ENCODE measurements at places on chromosomes 3 and 15. TPM values are rescaled to one million over a fixed set of nuclear protein-coding genes. Genes with fewer than 3 reads are reported as not detected.
A peak's percentile ranks its signal among the peaks of the same experiment; 100 is the strongest.

- peak; percentile 39 for DNase-seq
Observed at GRCh38 chr3:122092460-122093165, 37.5 kb downstream of the CD86 start.

- DNase-seq = no peak
Observed at GRCh38 chr15:68204361-68204760, 771 bp downstream of the CALML4 start.

- no peak for DNase-seq
Observed at GRCh38 chr3:193228206-193228605, 12.8 kb upstream of the PLAAT1 start.

The GXYLT2 gene
- total RNA-seq = 4.6 TPM

- no peak for DNase-seq
Observed at GRCh38 chr3:32436816-32437189, 45.1 kb downstream of the CMTM7 start.

The ZNF662 gene
- total RNA-seq = 4.6 TPM

The TMEM207 gene
- not detected for total RNA-seq

GRCh38 chr3:188537606-188538005 lies 383.6 kb downstream of the LPP start:
- no peak for DNase-seq

DNA sequence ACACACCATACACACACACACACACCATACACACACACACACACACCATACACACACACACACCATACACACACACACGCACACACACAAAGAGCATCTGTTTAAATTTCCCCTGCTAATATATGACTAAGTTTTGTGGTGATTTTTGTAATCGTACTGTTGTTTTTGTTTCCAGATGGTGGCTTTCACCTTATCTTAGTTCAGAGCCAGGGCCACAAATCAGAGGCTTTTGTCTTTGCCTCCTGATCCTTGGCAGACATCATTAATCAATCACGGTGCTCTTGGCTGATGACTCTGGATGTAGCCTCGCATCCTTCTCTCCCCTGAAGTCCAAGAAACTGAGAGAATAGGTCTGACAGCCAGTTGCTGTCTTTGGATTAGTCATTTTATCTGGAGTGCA lies 52.1 kb downstream of the EDEM1 start:
- DNase-seq = no peak

- DNase-seq = peak; percentile 13
Observed at GRCh38 chr3:111616417-111617105, 21.4 kb upstream of the ZBED2 start.

DNA sequence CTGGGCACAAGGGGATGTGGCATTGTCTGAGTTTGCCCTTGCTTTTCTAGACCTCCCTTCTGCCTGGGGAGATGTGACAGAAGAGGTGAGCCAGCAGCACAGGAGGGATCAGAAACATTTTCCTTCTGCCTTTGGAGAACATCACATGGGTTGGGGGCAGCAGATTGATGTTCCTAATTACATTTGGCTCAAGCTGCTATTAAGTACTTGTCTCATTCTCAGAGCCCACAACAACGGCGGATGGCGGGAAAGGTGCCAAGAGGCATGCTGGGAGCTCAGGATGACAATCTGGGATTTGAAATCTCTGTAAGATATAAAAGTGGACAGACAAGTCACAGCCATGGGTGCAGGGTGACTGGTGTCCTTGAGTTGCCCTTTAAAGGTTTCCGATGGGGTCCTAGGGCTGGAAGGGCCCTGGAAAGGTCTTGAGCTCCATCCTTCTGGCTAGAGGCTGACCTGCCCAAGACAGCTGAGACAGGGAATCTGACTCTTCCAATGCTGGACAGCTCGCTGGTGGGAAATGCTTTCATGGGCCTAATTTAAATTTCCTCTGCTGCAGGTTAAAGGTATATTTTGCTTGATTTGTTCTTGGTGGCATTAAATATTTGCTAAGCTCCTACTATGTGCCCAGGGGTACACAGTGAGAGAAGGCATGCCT lies 2.4 kb upstream of the CORO2B start:
- DNase-seq = no peak

GRCh38 chr15:71823801-71824200 lies 13.4 kb downstream of the NR2E3 start:
- DNase-seq = no peak

DNA sequence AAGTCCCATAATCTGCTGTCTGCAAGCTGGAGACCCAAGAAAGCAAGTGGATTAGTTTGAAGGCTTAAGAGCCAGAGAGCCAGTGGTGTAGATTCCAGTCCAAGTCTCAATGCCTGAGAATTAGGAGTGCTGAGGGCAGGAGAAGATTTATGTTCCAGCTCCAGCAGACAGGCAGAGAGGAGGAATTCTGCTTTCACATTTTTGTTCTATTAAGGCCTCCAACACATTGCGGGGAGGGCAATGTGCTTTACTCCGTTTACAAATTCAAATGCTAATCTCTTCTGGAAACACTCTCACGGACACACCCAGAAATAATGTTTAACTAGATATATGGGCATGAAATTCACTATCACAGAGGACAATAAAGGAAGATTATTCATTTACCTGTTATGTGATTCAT lies 54.0 kb downstream of the DPH6 start:
- peak; percentile 26 for DNase-seq

DNA sequence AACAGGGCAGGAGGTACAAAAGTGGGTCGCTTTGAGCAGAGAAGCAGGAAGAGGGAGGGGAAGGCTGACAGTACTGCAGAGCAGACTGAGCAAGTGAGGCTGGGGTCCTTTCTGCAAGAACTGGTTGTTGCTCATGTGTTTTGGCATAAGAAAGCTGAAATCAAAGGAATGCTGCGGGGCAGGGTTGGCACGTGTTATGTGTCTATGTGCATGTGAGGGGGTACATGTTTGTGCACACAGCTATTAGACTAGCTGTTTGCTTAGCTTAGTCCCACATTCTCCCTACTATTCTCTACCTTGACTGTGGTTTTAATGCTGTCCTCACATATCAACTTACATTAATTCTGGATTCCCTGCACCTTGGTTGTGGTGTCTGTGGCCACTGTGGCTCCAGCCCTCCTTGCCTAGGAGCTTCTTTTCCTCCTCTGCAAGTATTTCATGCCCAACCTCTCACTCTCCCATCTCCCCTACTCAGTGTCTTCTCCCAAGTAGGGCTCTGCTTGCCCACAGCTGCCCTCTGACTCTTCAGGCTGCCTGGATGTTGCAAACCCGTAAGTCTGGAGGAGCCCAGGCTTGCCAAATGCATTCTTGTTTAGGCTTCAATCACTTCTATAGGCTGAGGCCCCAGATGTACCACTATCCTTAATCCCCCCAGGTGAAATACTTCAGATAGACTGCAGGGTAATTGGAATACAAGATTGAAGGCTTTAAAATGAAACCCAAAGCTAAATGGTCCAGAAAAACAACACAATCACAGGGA lies 4.8 kb downstream of the TAGLN3 start:
- no peak for DNase-seq

DNA sequence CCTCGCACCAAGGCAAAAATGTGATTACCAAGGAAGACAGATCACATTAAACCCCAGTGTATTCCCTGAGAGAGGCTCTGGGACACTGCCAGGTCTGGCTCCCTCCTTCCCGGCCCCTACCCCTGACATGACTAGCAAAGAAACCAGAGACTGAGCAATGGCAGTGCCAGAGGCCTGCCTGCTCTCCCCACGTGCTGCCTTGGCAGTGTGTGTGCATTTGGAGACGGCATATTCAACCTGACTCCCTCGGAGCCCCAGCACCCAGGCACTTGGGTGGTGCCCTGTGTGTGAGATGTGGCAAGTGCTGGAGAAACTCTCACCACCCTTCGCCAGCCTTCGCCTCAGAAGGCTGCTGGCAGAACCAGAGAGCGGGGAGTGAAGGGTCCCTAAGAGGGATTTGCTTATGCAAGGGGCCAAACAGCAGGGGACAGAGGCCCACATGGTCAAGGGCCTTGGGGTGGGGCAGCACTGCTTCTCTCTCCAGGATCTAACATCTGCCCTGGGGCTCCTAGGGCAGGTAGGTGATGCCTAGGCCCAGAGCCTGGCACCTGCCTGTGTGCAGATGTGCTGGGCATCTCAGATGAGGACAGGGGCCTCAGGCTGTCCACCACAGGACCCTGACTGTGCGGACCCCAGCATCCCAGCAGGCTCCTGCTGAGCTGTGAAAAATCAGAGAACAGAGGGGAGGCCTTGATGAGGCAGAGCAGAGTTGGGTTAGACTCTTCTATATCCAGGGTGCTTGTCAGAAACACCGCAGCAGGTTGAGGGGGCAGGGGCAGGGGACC lies 23.6 kb upstream of the PLXNA1 start:
- DNase-seq = no peak

GRCh38 chr15:40696228-40696627 lies 1.3 kb downstream of the RAD51 start:
- DNase-seq = no peak

DNA sequence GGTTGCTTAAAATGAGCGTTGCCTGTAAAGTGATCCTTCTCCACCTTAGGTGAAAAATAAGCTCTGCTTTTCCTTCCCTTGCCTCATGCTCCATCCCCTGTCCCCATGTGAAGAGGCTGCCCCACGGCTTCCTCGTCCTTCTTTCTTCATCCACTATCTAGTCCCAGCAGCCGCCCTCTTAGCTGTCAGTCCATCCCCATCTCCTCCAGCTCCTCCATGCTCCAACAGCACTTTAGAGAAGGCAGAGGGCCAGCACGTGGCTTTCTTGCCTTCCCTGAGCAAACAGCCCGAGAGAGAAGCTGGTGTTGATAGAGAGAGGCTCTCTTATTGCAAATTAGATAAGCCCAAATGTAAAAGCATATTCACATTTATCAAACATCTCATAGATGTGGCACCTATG lies 9.0 kb upstream of the TMEM41A start:
- no peak for DNase-seq

DNA sequence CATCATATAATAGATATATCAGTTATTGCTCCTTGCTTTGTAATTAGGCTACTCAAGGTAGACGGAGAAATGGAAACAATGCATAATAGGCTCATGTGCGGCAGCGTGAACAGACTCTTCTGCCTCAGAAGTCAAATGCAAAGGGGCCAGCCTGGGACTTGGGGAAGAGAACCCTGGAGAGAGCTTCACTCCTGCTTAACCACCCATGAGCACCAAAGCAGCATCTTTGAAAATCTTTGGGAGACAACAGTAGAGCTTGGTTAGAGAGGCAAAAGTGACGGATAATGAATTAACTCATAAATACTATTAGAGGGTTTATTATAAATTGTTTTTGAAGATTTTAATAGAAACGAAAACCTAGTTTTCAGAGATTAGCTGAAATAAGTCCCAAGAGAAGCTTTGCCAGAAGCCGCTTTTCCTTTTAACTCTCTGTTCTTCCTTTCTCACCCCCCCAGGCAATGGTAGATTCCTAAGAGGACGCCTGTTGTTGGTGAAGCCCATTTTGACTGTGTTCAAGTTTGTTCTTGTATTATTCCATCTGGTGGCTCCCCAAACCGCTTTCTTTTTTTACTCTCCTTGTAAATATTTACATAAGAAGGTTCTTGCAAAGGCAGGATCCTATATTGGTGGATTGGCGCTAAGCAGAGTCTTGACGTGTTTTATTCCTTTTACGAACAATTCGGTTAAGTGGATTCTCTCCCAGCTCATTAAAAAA lies 196.0 kb upstream of the TPRG1 start:
- DNase-seq = no peak

- DNase-seq = no peak
Observed at GRCh38 chr15:44537735-44538240, 841 bp downstream of the EIF3J start.

The CEP19 gene
- total RNA-seq = not detected

- DNase-seq = no peak
Observed at GRCh38 chr3:33130144-33130543, 16.3 kb downstream of the CRTAP start.

DNA sequence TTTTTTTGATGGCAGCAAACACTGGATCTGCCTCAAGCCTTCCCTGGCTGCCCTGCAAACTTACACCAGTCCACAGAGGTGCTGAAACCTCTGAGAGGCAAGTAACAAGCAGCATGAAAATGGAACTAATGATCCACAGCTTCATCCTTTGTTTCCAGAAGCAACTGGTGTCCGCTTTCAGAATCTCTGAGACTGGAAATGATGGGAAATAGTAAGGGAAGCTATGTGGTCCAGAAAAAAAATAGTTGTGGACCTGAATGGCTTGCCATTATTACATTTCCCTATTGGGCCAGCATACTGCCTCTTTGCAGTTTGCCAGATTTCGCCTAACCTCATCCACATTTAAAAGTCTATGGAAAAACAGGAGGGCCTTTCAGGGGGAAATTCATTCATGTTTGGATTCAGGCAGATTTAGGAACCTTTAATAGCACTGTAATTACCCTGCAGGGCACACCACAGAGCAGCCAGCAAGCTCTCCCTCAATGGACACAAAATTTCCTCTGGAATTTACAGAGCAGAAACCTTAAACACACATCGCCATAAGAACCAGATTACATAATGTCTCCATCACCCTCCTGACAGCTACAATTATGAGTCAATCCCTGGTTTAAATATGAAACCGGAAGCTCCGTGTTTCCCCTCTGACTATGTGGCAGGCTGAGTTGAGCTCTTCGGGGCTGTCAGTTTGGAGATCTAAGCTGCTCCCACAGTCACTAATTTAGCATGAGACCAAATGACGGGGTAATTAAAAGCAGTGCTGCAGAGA lies 134.4 kb downstream of the TMCO5A start:
- peak; percentile 28 for DNase-seq

DNA sequence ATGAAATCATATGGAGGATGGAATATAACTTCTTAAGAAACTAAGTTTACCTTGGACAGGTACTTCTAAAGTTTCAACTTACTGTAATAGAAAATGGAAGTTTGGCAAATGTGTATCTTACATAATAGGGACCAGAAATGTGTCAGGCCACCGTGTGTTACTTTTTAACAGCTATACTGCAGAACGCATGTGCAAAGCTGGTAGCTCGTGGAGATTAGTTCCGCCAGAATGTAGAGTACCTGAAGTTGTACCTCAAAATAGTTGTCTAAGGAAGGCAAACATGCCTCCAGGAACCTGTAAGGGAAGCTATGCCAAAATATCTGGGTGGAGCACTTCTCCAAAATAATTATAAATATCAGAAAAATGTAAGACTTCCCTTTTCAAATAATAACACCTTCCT lies 920.6 kb downstream of the ROBO1 start:
- no peak for DNase-seq

- DNase-seq = no peak
Observed at GRCh38 chr3:43014956-43015355, 35.8 kb downstream of the GASK1A start.

The ITIH1 gene
- not detected for total RNA-seq

The C3orf52 gene
- total RNA-seq = 35.8 TPM

DNA sequence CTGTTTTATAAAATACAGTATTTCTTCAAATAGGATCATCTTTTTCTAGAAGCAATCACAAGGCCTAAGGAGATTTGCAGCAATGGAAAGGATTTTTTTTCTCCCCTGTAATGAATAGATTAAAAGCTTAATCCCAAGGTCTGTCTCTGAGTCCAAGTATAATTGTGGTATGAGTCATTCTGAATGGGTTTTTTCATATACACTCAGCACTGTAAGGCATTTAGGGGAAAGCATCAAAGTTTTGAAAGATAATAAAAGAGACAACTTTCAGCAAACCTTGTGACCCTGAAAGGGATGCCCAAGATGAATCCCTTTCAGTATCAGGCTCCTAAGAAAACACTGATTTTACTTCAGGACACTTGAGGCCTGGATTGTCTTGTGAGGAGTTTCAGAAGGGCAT lies 23.3 kb upstream of the LARS2 start:
- no peak for DNase-seq

- no peak for DNase-seq
Observed at GRCh38 chr3:146524961-146525360, 19.4 kb downstream of the PLSCR1 start.

GRCh38 chr3:118977671-118978392 lies 56.8 kb downstream of the IGSF11 start:
- no peak for DNase-seq

The SLC6A20 gene
- total RNA-seq = 0.32 TPM

Data from transverse colon (tissue), 4 donors.